ENCODE measurements at places on chromosomes 7 and 10. TPM values are rescaled to one million over a fixed set of nuclear protein-coding genes. Genes with fewer than 3 reads are reported as not detected.
A peak's percentile ranks its signal among the peaks of the same experiment; 100 is the strongest.

DNA sequence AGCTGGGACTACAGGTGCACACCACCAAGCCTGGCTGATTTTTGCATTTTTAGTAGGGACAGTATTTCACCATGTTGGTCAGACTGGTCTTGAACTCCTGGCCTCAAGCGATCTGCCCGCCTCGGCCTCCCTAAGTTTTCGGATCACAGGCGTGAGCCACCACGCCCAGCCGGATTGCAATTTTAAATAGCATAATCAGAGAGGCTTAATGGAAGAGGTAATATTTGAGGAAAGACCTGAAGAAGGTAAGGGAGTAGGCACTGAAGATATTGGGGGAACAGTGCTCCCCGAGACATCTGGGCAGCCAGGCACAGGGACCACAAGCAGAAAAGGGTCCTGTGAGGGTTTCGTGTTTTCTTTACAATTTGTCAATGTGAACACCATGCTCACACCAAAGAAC, 61.4 kb upstream of the USP6NL start:
- DNase-seq: no peak
- no peak overlapping the region for H3K27ac ChIP-seq
- H3K4me3 ChIP-seq: no peak overlapping the region
- no peaks in the 10 kb centered on the region for H3K27me3 ChIP-seq
- H3K36me3 ChIP-seq: no peaks in the 10 kb centered on the region
- no peaks in the 10 kb centered on the region for H3K4me1 ChIP-seq

The MRLN gene
- not detected for polyA plus RNA-seq

GRCh38 chr10:32109603-32110002, 53.4 kb upstream of the KIF5B start:
- no peaks in the 10 kb centered on the region for H3K36me3 ChIP-seq
- H3K4me1 ChIP-seq: peaks cover 6% of the 10 kb centered on the region
- no peak overlapping the region for H3K27ac ChIP-seq
- H3K27me3 ChIP-seq: no peaks in the 10 kb centered on the region

The UROS gene
- polyA plus RNA-seq: 54.4 TPM

DNA sequence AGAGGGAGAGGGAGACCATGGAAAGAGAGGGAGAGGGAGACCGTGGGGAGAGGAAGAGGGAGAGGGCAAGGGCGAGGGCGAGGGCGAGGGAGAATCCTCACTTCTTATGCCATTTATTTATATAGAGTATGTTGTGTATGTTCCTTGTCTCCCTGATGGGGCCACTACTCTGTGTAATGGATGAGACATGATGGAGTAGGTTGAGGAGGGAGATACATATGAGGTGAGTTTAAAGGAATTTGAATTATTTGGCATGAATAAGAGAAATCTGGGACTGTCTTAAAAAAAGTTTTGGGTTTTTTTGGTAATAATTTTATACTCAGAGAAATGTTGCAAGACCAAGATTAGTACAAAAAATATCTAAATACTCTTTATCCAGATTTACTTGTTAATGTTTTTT, 20.1 kb downstream of the CCSER2 start:
- H3K27ac ChIP-seq: peak overlapping the region; percentile 61
- peaks cover under 1% of the 10 kb centered on the region for H3K36me3 ChIP-seq
- no peak overlapping the region for H3K4me3 ChIP-seq
- no peak for DNase-seq
- no peaks in the 10 kb centered on the region for H3K27me3 ChIP-seq
- H3K4me1 ChIP-seq: peaks cover 3% of the 10 kb centered on the region

DNA sequence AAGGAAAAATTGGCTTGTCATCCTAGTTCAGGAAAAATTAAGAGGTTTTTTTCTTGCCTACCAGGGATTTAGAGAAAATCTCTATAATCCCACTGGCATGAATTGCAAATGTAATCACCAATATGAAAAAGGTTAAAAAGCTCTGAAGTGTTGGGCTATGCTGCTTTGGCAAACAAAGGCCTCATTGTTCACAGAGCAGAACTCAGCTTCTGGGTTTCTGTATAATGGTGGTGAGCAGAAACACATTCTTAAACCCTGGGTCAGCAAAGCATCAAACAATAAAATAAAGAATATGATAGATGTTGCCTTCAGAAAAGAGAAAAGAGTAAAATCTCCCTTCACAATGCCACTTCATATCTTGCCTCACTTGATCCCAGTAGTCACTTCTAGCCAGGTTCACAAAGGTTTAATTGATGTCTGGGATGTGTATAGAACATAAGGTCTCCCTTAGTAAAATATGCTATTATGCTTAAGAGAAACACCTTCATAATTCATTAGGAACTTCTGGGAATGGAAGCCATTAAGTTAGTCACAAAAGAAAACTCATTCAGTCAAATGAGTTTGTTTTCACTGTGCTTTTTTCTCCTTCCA, 1255.5 kb upstream of the PHF14 start:
- H3K27me3 ChIP-seq: no peaks in the 10 kb centered on the region
- H3K36me3 ChIP-seq: no peaks in the 10 kb centered on the region
- H3K27ac ChIP-seq: no peak overlapping the region
- DNase-seq: no peak

DNA sequence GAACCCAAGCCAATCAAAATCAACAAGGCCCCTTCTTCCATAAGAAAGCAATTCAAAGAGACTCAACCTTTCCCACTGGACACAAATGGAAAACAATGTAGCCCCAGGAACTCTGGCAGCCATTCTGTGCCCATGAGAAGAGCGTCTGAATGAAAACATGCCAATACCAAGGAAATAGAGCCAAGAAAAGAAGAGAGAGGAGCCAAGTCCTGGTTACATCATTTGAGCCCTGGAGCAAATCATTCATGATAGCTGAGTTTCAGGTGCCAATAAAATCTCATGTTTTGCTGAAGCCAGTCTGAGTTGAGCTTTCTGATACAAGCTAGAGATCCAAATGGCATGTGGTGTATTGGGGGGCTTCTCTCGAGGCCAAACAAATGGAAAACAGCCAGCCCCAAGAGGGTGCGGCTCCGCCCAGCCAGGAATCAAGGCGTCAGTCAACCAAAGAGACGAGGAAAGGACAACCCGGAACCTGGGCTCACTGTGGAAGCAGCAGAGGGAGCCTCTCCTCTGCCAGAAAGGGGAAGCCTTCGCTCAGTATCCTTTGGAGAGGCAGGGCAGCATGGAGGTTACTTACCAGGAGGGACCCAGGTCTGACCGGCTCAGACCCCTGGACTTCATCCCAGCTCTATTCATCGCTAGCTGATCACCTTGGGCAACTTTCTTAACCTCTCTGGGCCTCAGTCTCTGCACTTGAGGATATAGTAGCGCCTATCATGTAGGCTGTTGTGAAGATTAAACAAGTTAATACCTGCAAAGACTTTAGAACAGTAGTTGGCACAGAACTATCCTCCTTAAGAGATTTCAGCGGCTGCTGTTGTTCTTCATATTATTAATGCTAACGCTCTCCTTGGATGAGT, 61.8 kb downstream of the OAT start:
- no peak overlapping the region for H3K4me3 ChIP-seq
- no peaks in the 10 kb centered on the region for H3K36me3 ChIP-seq
- no peak overlapping the region for H3K27ac ChIP-seq
- no peaks in the 10 kb centered on the region for H3K4me1 ChIP-seq

The OR6V1 gene
- not detected for polyA plus RNA-seq

DNA sequence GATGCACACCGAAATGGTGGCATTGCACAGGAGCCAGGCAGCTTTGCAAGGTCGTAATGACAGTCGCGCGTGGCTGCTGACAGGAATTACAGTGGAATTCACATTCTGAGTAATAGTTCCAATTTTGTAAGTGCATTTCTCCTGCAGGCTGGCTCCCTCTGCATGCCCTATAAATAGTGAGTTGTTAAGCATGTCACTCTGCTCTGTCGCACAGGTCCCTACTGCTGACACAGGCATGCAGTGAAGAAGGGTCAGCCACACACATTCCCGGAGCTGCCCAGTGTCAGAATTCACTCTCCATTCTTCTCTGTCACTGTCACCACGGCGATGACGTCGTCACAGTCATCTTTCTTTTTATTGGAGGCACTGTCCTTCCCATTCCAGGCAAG, 49.2 kb upstream of the SHH start:
- no peaks in the 10 kb centered on the region for H3K27me3 ChIP-seq
- H3K36me3 ChIP-seq: no peaks in the 10 kb centered on the region

The ZNF248 gene
- polyA plus RNA-seq: 6.9 TPM
